ENCODE measurements at places on chromosomes 2 and 18.

DNA sequence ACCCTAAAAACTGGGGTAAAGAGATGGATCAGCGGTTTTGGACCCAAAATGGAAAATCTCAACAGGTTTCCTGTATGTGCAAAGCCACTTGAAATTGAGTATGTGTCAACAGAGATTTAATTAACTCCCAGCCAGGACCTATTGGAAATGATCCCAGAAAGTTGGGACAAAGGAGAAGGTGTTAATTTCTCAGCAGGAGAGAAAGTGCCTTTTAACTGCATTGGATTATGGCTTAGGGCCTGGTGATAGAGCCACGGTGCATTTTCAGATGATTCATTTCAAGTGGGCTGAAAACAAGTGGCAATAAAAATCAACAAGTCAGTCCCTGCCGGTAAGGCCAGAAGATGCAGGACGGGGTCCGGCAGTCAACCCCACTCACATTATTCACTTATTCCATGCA is 80.2 kb upstream of the BCL11A start:
- DNase-seq: no peak

- DNase-seq: no peak
These were observed 6.5 kb downstream of the MERTK start for GRCh38 chr2:111904726-111905474.

DNA sequence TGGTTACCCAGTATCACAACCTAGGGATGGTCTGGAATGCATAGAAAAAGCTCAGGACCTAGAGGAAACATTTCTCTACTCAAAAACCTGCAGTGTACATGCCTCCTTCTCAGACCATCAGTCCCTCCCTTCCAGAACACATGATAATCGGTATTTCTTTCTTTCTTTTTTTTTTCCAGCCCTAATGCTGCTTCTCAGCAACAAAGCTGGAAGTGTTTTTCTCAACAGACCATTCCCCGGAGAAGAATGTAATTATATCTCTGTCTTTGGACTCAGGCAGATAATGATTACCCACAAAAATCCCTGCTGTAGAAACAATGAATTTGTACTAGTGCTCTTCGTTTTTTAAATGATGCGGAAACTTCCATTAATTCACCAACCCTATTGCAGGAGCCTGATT is 44.1 kb upstream of the NDUFV2 start:
- no peak for DNase-seq

DNA sequence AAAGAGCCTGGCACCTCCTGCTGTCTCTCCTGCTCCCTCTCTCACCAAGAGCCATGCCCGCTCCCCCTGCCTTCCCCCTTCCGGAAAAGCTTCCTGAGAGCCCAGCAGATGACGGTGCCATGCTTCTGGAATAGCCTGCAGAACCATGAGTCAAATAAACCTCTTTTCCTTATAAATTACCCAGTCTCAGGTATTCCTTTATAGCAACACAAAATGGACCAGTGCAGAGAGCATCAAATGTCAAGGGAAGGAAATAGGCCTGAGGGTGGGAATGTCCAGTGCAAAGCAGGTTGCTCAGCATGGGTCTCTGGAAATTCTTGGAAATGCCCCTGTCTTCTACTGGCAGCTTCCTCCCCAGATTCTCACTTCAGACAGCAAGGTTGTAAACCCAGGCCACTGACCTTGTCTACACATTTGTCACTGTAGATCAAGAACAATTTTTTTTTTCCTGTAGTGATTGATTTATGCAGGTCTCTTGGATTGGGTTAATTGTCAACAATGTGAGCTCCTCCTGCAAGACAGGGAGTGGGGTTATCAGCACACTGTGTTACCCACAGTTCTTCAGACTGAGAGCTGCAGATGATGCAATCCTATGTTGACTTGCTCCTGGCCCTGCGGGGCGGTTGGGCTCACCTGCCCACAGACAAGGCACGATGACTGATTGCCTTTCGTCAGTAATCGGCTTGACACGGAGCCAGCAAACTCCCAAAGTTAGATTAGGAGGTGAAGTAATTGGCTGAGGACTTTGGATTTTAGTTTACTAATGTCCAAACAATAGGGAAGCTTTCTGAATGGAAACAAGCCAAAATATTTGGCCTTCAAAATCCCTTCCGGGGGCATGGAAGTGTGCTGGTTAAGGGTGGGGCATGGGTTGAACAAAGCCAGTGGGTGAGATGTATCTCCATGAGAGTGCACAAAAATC is 5.4 kb upstream of the BOD1L2 start:
- no peak for DNase-seq

All from stimulated activated CD8-positive, alpha-beta memory T cell treated with anti-CD3 and anti-CD28 coated beads, Interleukin-7, amount 100 ng/mL, for 24 hours (primary cell).